ENCODE measurements at places on chromosomes 16 and 17.

DNA sequence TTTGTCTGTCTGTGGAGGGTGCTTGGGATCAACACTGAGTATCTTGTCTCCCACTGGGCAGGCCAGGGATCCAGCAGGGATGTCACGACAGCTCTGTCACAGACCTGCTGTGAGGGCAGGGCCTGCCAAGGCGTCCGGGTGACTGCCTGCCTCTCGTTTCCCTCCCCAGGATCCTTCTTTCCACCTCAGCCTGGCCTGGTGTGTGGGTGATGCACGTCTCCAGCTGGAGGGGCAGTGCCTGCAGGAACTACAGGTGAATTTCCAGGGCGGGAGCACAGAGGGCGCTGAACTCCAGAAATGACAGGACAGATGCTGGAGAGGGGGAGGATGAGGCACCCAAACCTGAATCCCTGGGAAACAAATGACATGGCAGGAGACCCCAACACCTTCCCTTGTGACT, 6.8 kb upstream of the MMP15 start:
- no peak for DNase-seq

DNA sequence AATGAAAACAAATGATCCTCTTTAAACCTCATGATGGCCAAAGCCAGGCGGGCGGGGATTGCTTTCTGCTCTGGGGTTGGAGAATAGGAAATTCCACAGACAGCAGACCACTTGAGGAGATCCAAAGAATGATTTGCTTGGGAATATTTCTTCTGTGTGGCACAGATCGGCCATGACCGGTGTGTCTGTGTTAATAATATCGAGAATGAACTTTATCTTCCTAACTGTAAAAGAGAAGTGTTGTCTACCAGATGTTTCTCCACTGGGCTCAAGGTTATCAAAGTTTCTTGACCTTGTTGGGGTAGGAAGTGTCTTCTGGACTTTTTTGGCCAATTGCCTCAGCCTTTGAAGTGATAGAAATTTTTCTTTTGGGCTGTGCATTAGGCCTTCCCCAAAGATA, 186.6 kb upstream of the ZFHX3 start:
- no peak for DNase-seq

DNA sequence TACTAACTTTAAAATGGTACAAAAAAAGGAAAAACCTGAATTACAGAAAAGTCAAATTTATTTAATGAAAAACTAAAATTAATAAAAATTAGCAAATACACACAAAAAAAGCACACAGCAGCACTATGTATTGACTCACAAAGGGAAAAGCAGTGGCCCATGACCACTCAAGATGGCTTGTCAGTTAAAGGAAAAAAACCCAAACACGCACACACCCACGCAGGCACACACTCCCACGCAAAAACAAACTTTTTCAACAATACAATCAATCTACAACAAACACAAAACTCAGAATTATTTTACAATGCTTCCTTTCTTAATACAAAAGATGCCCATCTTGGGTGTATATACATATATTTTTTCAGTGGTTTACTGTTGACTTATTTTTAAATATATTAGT, 24.2 kb downstream of the SIAH1 start:
- no peak for DNase-seq

- DNase-seq = no peak
Observed at GRCh38 chr17:80055597-80055996, 19.2 kb downstream of the CCDC40 start.
